Fibroblast of skin of left quadriceps (primary cell): ENCODE measurements at places on chromosomes 6 and 20.

GRCh38 chr6:31285982-31286381 is 14.1 kb upstream of the HLA-C start:
- no peak for DNase-seq

- DNase-seq = no peak
Measured at GRCh38 chr6:73078908-73079610, 146.2 kb downstream of the KHDC1L start.

- peak; percentile 88 for DNase-seq
Measured at GRCh38 chr20:50837532-50838321, 42.9 kb downstream of the BCAS4 start.

DNA sequence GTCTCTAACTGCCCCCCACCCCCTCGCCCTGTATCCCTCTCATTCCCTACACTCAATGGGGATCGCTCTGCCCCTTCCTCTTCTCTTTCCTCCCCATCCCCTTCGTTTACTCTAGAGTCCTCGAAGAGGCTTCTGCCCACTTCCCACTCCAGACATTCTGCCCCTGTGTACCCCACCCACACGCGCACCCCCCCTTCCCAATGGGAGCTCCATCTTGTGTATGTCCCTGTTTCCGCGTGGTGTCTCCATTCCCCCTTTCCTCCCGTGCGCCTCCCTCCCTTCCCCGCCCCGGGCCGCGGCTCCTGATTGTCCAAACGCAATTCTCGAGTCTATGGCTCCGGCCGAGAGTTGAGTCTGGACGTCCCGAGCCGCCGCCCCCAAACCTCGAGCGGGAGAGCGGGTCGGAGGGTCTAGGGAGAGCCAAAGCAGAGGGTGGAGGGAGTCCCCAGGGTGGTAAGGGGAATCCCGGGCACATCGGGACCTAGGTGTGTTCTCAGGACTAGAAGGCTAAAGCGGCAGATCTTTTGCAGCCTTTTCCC is 679 bp upstream of the RING1 start:
- DNase-seq = no peak

GRCh38 chr20:24701668-24702067 is 232.2 kb downstream of the SYNDIG1 start:
- DNase-seq = no peak

DNA sequence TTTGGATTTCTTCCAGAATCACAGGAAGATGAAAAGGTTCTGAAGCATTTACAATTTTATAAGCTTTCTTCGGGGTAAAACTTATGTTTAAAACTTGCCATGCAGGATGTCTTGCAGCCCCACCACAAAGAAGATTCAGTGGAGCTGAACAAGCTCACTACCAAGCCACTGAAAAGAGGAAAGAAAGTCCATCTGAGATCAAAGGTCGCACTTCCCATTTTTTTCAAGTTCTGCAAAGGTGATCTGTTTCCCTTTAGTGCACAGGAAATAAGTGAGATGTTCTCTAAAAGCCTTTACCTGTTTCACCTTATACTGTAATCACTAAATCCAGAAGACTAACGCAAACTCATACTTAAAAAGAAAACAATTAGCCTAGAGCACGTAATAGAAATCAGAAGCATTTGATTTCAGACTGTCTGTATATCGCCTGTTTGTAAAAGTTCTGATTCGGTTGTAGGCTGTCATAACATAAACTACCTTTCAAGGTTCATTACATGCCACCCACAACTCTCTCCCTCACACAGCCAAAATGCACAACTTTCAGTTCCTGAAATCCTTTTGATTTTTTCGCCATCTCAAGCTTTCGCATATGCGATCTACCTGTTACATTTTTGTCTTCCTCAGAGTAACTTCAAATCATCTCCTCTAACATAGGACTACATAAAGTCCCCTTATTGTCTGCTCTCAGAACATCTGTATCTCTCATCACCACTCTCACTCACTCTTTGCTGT is 1.8 kb downstream of the ECHDC1 start:
- DNase-seq = no peak

- DNase-seq = no peak
Measured at GRCh38 chr20:24684421-24684871, 215.0 kb downstream of the SYNDIG1 start.

DNA sequence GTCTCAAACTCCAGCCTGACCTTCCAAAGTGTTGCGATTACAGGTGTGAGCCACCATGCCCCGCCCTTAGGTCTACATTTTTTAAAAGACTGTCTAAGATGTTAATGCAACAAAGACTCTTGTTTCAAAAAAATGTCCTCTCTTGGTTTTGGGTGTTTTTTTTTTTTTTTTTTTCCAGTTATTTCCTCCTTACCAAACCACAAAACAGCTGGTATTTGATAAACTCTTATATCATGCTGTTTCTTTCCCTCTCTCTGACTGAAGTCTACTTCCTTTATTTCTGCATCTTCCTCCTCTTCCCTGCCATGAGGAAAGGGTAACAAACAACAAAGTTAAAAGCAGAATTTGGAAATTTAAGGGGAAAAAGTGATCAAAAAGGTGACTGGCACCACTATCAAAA is 21.2 kb downstream of the STK38 start:
- DNase-seq = no peak

GRCh38 chr20:14264869-14265268 is 72.5 kb downstream of the FLRT3 start:
- DNase-seq = peak; percentile 22

DNA sequence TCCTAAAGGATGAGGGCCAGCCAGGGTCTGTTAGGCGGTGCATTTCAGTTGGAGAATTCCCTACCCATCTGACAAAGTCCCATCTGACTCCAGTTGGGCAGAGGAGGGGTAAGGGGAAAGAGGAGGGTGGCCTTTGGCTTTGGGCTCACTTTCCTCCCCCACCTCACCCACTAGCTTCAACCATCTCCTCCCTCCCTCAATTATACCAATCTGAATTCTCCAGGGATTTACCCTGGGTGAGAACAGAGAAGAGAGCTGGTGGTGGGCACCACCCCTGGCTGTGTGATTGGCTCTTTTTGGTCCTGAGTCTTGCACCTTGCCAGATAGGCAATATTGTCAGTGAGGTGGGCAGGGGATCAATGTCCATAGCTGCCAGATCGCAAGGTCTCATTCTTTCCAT is 3.2 kb downstream of the HMGA1 start:
- DNase-seq = no peak

GRCh38 chr6:56076033-56076432 is 171.3 kb downstream of the COL21A1 start:
- no peak for DNase-seq

DNA sequence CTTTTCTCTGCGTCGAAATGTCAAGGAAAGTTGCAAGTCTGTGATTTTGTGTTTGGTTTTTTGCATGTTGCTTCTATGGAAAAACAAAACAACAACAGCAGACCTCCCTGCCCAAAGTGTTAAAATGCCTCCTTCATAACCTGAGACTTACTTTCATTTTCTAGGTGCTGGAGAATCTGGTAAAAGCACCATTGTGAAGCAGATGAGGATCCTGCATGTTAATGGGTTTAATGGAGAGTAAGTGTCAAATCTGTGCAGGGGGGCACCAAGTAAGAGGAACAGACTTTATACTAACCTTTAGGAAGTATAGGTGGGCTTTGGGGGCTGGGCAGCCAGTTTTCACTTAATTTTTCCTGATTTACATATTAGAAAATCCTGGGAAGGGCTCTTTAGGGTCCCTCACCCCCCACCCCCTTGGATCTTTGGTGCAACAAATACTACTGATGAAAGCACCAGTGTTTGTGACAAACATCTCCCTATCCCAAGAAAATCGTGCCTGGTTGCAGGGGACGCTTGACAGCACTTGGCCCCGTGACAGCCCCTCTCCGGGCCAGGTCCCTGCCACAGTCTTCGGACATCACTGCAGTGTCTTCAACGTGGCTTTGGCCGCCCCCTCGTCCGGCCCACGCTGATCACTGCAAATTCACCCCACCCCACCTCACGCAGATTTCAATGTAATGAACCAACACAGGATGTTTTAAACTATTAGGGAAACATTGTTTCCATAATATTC is 43.1 kb downstream of the GNAS start:
- no peak for DNase-seq

- DNase-seq = no peak
Measured at GRCh38 chr6:161169035-161169434, 104.8 kb downstream of the AGPAT4 start.

DNA sequence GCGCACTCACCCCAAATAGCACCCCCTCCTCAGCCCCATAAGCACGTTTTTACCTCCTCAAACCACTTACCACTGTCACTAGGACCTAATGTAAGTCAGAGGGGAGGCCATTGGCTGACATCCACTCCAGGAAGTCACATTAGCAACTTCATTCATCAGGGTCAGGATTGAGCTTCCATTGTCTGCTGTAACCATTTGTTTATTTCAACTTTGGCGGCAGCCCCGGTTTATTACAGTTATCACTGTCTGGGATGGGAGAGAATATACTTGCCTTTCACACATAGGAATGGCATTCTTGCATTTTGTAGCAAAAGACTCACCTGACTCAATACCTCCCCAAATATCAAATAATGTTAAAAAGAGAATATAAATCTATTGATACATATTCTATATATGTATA is 38.3 kb downstream of the MAFB start:
- no peak for DNase-seq

DNA sequence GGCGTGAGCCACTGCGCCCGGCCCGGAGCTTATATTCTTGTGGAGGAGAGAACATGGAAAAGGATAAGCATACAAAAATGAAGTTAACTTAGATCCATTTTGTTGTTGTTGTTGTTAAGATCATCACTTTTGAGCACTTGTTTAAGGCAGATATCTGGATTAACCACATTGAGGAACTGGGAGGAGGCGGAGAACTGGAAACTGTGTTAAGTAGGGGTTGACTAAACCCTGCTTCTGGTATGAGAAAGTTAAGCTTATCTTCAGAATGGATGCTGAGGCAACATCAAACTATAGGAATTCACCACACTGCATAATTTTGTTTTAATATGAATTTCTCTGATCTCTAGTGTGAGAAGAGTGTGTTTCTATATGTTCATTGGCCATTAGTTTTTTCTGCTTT is 57.6 kb downstream of the GCNT2 start:
- no peak for DNase-seq

DNA sequence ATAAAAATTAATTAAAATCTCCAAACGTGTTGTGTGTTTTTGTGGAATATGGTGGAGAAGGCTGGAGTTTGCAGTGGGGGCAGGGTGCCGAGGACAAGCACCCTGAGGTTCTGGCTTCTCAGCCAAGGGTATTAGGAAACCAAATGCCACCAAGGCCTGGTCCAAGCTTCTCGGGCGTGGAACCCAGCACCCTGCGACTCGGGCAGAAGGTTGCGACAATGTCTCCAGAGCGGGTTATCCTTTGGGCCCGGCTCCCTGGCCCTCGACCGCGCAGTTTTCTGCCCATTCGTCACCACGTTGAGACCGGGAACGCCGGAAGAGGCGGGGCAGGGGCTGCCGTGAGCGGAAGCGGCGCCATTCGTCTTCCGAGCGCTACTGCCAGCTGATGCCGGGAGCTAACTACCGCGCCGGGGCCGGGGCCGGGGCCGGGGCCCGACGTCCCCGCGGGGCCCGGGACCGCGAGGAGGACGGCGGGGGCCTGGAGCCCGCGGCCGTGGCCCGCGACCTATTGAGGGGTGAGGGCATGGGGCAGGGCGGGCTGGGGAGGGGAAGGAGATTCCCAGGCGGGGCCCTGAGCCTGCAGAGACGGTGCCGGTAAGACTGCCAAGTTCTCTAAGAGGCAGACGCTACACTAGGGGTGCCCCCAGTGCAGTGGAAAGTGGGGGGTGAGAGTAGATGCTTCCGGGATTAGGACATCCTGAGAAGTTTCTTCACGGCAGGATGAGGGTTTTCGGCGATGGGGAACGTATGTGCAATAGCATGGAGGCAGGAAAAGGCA is at the start of gene RRP36:
RRP36 (plus strand) TSS at position 354 of the 778 bp plus-strand sequence; CDS start at position 386, 32 bp downstream.
- DNase-seq = peak; percentile 34

DNA sequence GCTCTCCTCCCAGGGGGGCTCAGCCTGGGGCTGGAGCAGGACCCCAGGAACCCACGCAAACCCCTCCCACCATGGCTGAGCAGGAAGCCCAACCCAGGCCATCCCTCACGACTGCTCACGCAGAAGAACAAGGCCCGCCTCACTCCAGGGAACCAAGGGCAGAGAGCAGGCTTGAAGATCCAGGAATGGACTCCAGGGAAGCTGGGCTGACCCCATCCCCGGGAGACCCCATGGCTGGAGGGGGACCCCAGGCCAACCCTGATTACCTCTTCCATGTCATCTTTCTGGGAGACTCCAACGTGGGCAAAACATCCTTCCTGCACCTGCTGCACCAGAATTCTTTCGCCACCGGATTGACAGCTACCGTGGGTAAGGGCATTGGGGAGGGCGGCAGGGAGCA is 24.7 kb downstream of the RAB44 start:
- DNase-seq = no peak

GRCh38 chr6:105442369-105442768 is 39.5 kb upstream of the PREP start:
- no peak for DNase-seq
